ENCODE measurements at places on chromosomes 12 and 14. TPM values are rescaled to one million over a fixed set of nuclear protein-coding genes. Genes with fewer than 3 reads are reported as not detected.

DNA sequence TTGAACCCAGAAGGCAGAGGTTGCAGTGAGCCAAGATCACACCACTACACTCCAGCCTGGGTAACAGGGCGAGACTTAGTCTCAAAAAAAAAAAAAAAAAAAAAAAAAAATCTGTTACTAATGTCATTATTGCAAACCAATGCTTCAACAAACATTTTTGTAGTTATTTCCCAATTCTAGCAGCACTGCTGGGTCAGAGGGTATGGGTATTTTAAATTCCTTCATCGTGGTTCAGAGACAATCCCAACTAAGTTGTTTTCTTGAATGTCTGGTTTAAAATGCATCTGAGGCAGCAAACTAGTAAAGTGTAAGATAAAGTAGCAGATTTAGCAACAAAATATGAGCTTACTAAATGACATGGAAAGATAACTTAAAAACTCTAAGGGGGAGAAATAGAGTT is 65.6 kb downstream of the FERMT2 start:
- no peak for DNase-seq

- no peak for DNase-seq
These were observed 113.3 kb upstream of the SOX5 start for GRCh38 chr12:24062642-24063245.

DNA sequence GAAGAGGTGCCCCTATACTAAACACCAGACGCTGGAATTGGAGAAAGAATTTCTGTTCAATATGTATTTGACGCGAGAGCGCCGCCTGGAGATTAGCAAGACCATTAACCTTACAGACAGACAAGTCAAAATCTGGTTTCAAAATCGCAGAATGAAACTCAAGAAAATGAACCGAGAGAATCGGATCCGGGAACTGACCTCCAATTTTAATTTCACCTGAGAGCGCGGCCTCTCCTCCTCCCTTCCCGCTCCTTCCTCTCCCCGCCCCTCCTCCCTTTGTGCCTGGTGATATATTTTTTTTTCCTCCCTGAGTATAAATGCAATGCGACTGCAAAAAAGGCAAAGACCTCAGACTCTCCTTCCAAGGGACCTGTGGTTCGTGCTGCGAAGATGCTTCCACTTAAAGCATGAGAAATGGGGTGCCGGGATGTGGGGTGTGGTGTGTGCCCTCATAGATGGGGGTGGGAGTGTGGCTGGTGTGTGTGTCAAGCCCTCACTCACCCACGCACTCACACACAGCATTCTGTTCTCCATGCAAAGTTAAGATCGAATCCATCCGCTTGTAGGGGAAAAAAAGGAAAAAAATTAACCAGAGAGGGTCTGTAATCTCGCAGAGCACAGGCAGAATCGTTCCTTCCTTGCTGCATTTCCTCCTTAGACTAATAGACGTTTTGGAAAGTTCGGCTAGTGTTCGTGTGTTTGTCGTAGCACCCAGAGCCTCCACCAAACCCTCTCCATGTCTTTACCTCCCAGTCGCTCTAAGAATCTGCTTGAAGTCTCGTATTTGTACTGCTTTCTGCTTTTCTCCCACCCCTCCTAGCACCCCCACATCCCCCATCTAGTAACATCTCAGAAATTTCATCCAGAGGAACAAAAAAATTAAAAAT is 4.5 kb downstream of the HOXC10 start:
- no peak for DNase-seq

- DNase-seq: peak; percentile 93
These were observed 804 bp downstream of the GAPDH start for GRCh38 chr12:6534945-6535696.

DNA sequence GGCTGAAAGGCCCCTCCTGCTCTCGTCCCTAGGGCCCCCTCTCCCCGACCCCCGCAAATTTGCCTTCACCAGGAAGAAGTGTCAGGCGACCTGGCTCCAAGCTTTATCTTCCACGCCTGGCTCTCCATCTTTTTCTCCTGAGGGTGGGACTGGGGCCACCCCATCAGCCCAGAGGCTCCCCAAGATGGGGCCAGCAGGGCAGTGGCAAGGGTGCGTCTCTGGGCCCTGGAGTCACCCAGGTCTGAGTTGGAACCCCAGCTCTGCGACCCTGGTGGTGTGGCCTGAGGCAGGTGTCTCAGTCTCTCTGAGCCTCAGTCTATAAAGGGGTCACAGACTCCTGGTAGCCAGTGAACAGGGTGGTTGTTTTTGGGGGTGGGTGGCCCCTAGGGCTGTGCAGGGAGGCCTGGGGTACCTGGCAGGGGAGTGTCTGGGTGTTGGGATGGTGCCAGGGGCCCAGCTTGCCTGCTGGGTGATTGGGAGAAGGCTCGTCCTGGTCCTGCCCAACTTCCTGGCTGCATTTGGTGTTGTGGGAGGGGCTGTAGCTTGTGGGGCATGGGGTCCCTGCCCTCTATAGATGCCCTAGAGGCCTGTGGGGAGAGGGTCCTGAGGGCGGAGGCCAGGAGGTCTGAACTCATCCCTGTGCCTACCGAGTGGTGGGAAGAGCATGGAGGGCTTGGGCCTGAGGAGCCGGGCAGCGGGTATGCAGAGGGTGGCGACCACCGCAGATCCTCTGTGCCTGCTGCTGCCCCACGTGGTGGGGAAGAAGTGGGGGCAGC is 7.6 kb downstream of the KIF26A start:
- DNase-seq: no peak

DNA sequence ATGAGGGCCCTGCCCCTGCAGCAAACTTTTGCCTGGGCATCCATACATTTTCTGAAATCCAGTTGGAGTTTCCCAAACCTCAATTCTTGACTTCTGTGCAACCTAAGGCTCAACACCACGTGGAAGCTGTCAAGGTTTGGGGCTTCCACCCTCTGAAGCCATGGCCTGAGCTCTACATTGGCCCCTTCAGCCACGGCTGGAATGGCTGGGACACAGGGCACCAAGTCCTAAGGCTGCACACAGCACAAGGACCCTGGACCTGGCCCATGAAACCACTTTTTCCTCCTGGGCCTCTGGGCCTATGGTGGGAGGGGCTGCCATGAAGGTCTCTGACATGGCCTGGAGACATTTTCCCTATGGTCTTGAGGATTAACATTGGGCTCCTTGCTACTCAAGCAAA is 266.3 kb downstream of the LRIG3 start:
- DNase-seq: no peak

The MMP17 gene
- total RNA-seq: 3.2 TPM
